ENCODE measurements at places on chromosomes 12 and 14. TPM values are rescaled to one million over a fixed set of nuclear protein-coding genes. Genes with fewer than 3 reads are reported as not detected.

DNA sequence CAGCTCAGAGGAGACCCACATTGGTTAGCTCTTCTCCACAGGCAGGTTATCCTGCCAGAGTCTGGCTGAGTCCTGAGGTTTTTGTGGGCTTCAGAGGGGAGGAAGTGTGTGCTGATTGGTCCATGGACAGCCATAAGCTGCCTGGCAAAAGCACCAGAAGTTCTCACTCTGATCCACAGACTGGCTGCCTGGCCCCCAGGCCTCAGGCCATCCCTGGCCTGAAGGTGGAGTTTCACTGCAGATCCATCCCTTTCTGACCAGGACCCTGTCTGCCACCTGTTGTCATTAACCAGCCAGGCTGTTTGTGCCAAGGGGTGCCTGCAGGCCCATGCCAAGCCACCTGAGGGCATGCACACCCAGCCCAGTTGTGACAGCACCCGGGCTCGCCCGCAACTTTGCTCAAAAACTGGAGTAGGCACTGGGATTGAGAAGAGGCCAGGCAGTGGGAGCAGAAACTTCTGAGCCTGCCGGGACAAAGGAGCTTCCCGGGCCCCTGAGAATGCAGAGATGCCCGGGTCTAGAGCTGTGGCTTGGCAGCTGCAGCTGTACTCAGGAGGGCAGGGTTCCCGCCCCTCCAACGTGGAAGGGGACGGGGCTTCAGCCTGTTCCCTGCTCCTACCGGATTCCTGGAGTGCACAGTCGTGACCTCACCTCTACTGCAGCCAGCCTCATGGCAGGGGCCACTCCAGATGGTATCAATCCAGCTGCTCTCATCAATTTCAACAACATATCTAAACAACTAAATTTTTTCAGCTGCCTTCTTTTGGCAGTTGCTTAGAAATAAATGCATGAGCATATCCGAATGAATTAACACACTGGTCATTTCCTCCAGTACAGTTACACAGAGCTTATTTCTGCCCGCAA lies 1277.3 kb downstream of the SLC16A7 start:
- DNase-seq, result no peak
- no peak overlapping the region for H3K4me3 ChIP-seq
- H3K27ac ChIP-seq, result no peak overlapping the region
- H3K4me1 ChIP-seq, result no peaks in the 10 kb centered on the region
- H3K27me3 ChIP-seq, result no peaks in the 10 kb centered on the region

TMCC3 gene
- 11.3 TPM for total RNA-seq

DNA sequence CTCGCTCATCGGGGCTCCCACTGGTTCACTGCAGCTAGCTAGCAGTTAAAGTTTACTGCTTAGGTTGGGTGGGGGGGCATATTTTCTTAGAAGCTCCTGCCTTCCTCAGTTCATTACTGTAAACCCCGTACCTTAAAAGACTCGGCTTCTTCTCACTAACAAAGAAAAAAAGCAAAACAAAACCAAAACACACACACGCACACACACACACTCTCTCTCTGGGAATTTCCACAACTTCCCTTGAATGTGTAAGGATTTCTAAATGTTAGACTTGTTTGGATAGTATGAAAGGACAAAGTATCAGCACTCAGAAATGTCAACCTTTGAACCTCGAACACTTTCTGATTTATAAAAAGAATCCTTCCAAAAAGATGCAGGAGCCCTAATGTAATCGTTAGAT lies 927 bp downstream of the PTHLH start:
- H3K27ac ChIP-seq, result no peak overlapping the region
- no peak for DNase-seq
- peaks cover 59% of the 10 kb centered on the region for H3K27me3 ChIP-seq
- H3K36me3 ChIP-seq, result no peaks in the 10 kb centered on the region

DNA sequence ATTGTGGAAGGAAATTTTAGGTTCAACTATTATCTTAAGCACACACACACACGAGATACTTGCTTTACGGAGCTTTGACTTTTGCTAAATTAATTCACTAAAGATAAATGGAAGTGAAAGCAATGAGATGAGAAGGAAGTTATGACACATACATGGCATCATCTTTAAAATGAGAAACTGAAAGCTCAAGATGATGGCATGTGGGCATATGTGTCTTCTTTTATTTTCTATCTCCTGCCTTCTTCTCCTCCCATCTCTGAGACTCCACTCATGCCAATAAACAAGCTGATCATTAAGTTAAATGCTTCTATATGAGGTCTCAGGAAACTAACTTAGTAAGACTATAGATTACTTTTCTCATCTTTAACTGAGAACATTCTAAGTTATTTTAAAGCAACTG lies 216.7 kb downstream of the MED13L start:
- no peak overlapping the region for H3K4me3 ChIP-seq
- no peak overlapping the region for H3K27ac ChIP-seq
- no peaks in the 10 kb centered on the region for H3K27me3 ChIP-seq
- peaks cover 13% of the 10 kb centered on the region for H3K4me1 ChIP-seq

DNA sequence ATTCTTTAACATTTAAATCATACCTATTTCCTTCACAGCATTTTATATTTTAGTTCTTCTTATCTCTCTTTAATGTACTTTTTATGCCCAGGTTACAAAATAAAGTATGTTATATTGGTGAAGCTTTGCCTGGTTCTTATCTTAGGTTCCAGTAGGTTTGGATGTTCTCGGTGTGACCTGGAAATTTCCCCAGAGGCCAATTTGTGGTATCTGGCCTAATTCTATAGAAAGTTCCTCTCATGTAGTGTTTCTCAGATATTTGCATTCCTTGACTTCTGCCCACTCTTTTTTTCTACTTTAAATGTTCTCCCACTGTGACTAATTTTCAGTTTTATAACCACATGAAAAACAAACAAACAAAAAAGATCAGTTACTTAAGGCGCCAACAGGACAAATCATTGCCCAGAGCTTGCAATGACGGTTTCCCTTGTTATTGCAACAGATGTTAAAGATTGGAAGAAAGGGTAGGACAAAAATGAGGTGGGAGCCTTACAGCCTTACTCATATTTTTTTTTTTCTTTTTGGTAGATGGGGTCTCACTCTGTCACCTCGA lies 41.2 kb upstream of the PPM1H start:
- no peak overlapping the region for H3K27ac ChIP-seq
- H3K4me1 ChIP-seq, result no peaks in the 10 kb centered on the region
- H3K4me3 ChIP-seq, result no peak overlapping the region
- no peak for DNase-seq
